H1 (cell line): ENCODE measurements at places on chromosomes 2 and 18.

DNA sequence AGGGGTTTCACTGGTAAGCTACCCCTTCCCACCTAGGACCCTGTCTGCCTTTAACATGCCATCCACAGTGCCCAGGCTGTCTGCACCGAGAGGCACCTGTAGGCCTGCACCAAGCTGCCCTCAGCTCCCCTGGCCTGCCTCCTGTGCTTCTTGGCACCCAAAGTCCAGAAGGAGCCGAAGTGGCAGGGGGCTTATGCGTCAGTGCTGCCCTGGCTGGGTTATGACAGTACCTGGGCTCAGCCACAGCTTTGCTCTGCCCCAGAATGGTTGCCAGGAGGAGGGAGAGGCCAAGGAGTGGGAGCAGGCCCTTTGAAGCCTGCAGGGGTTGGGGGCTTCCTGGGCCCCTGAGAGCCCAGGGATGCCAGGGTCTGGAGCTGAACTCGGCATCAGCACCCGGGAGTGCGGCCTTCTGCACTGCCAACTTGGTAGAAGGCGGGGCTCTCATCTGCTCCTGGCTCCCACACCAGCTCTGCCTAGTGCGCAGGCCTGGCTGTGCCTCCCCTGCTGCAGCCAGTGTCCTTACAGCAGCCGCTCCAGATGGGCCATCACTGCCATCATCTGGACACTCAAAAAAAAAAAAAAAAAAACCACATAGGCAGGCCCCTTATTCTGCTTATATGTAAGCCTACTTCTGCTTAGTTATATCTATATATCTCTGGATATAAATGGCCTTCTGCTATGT, 155.4 kb downstream of the THSD7B start:
- DNase-seq: no peak

GRCh38 chr2:199861132-199861774, 10.3 kb upstream of the FTCDNL1 start:
- DNase-seq: no peak

GRCh38 chr2:228535396-228535795, 353.9 kb upstream of the SPHKAP start:
- DNase-seq: no peak

GRCh38 chr2:136162438-136162837, 44.5 kb upstream of the CXCR4 start:
- no peak for DNase-seq

- DNase-seq: no peak
These were observed 124.2 kb upstream of the SATB2 start for GRCh38 chr2:199581935-199582360.

- DNase-seq: no peak
These were observed 22.7 kb upstream of the NFU1 start for GRCh38 chr2:69459936-69460335.

- DNase-seq: no peak
These were observed 47.0 kb downstream of the CRYGD start for GRCh38 chr2:208077276-208077675.

- DNase-seq: no peak
These were observed 5.4 kb downstream of the EDAR start for GRCh38 chr2:108983610-108984009.

GRCh38 chr2:193462411-193462810, 1267.7 kb upstream of the TMEFF2 start:
- no peak for DNase-seq

DNA sequence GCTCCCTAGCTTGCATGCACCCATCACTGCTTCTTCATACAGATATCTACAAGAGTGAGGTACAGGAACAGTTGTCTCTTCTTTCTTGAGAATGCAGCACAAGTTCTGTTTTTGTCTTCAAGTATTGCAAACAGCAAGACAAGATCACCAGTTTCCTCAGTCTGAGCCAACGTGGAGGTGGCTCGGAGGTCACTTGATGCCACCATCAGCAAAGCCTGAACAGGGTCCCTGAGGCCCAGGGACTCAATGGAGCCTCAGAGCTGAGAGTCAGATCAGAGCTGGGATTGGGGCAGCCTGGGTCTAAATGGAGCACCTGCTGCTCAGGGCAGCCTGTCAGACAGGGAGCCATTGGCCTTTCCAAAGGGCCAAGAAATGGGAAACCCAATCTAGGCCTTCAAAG, 290.7 kb upstream of the ID2 start:
- no peak for DNase-seq

- no peak for DNase-seq
These were observed 29.3 kb upstream of the INSIG2 start for GRCh38 chr2:118058951-118059350.

- DNase-seq: no peak
These were observed 56.7 kb downstream of the R3HDM1 start for GRCh38 chr2:135587958-135588357.

GRCh38 chr2:42105330-42106256, 57.8 kb downstream of the PKDCC start:
- no peak for DNase-seq

GRCh38 chr18:79554945-79555645, 124.5 kb upstream of the CTDP1 start:
- no peak for DNase-seq

GRCh38 chr2:64488050-64488974, 34.4 kb downstream of the LGALSL start:
- DNase-seq: peak; percentile 97

DNA sequence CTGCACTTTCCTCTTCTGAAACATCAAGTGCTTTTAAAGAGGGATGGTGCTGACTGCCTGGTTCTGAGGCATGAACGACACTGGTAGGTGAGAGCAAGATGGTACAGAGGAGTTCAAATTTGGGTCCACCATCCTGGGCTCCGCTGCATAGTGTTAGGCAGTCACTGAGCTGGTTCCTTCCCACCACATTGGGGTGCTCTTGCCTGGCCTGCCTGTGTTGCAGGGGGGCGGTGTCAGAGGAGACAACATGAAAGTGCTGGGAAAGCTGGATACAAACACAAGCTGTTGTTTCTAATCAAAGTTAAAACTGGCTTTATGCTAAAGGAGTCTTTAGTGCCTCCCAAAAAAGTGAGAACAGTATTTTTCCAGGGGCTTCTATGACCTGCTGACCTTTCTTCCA, 258.1 kb downstream of the GBX2 start:
- DNase-seq: no peak

DNA sequence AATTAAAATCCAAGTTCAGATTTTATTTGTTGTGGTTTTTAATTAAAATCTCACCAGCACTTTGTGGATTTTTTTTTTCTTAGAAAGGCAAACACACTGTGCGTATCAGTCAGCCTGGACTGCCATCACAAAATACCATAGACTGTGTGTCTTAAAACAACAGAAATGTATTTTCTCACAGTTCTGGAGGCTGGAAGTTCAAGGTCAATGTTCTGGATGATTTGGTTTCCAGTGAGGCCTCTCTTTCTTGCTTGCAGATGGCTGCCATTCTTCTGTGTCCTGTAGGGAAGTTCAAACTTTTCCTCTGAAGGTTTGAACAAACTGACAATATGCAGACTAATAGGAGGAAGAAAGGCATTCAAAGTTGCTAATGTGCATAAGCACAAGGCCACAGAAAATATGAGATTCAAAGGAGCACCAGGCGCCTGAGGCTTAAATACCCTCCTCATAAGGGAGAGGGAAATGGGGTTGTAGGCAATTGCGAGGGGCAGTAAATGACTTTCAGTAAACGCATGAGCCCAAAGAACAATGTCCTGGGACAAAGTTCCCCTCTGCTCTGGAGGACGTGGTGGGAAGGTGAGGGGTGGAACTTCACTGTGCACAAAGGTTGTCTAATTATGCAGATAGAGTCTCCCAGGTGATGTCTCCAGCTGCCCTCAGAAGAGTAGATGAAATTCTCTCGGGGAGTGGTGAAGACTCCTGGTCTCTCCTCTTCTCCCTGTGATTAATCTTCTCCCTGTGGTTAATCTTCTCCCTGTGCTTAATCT, 26.5 kb upstream of the KCNF1 start:
- DNase-seq: no peak
